ENCODE measurements at places on chromosomes 13 and 19. TPM values are rescaled to one million over a fixed set of nuclear protein-coding genes. Genes with fewer than 3 reads are reported as not detected.

- no peak for DNase-seq
Measured at GRCh38 chr13:43698009-43698408, 88.8 kb downstream of the ENOX1 start.

DNA sequence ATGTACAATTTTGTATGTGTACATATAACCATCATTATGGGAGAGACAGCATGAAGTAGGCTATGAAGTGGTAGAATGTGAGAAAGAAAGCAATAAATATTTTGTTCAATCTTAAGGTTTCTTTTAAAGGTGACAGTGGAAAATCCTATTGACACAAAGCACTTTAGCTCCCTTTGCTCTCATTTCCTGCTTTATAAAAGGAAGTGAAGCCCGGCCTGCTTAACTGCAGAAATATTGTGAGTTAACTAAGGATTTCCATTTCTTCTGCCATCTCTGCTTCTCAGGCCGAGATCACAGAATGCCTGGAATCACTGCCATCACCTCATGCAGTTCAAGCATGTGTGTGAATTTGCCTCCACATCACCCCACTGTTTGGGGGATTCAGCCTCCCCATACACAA, 83.5 kb downstream of the FRY start:
- no peak for DNase-seq

DNA sequence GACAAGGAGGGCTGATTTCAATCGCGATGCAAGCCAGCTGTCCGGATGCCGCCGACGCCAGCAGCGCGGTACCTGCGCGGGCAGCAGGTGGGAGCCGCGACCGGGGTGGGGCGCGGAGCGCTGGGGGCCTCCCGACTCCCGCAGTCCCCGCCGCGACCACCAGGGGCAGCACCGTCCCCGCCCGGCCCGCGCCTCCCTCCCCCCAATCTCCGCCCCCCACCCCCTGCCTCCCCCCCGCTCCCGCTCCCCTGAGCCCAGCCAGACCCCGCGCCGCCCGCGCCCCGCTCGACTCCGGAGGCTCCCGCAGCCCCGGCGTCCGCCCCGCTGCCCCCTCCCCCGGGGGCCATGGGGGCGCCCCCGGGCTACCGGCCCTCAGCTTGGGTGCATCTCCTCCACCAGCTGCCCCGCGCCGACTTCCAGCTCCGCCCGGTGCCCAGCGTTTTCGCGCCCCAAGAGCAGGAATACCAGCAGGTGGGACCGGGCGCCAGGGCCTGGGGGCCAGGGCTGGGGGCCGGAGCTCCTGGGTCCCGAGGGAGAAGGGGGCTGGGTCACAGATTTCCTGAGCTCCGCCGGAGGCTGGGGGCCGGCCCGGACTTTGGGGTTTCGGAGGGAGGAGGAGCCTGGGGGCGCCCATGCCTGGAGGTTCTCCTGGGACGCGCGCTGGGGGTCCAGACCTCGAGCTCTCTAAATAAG, at the start of gene TTYH1:
Gene TTYH1, plus strand, starts transcription at position 257 of the 693 bp plus-strand sequence. Its CDS starts 89 bp downstream, at position 346.
- DNase-seq, result peak; percentile 76

DNA sequence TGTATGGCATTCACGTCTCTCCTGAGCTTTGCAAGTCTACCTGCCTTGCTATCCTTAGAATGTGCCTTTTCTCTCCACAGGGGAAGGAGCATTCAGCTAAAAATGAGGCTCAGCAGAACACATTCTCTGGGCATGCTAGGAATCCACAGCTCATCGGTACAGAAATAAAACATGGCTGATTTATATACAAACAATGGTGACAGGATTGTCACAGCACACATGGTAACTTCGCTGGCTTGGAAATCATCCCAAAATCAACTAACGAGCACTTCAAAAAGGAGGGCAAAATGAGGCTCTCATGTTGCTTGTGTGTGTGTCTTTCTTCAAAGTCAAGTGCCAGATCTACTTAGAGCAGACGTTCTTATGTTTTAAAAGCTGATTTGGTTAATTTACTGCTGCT, 373.0 kb downstream of the FGF14 start:
- no peak for DNase-seq

The MPHOSPH8 gene
- 69.9 TPM for polyA plus RNA-seq
